ENCODE measurements at places on chromosomes 1 and 21.
A peak's percentile ranks its signal among the peaks of the same experiment; 100 is the strongest.

DNA sequence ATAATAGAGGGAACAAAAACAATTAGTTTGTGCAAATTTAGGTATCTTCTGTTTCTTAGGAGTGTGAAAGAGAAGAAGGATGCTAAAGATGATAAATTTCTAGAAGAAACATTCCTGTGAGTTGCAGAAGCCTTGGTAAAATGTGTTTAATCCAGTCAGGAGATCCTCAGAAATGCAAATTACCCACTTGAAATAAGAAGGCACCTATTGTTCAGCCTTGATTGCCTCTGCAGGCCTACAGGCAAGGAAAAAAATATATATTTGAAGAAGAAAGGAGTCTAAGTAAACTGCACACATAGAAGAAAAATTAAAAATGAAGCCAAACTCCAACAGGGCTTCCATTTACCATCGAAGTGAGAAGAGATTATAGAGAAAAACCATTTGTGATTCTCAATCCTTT is 51.0 kb upstream of the LHX8 start:
- DNase-seq, result no peak

DNA sequence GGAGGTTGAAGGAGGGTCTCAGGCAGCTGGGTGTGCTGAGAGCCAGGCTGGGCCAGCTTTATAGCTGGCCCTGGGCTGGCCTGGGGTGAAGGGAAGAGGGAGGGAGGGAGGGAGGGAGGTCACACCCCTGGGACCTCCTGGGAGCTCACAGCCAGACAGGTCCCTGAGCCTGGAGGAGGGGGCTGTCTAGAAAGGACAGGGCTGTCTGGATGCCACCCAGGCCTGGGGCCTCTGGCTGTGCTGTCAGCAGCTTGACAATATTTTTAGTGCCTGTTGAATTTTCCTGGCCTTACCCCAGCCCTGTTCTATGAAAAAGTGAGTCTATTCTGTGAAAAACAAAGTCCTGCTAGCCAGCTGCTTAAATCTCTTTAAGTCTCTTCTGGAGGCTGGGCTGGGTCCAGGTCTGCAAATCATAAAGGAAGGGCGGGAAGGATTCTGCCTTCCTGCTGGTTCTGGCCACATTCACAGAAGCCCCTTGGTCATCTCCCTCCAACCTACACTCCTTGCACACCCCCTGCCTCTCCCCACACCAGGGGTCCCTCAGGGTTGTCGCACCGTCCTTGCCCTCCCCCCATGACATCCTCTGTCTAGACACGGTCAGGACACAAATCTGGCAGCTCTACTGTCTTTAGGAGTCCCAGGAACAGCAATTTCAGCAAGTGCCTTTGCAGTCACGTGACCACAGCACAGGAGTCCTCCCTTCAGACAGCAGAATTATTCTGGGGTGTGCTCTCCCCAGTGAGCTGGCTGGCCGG is at the start of gene LEFTY2:
Gene LEFTY2, minus strand, starts transcription at position 34 of the 755 bp plus-strand sequence. CDS start 80 bp downstream, outside the sequence.
- no peak for DNase-seq

DNA sequence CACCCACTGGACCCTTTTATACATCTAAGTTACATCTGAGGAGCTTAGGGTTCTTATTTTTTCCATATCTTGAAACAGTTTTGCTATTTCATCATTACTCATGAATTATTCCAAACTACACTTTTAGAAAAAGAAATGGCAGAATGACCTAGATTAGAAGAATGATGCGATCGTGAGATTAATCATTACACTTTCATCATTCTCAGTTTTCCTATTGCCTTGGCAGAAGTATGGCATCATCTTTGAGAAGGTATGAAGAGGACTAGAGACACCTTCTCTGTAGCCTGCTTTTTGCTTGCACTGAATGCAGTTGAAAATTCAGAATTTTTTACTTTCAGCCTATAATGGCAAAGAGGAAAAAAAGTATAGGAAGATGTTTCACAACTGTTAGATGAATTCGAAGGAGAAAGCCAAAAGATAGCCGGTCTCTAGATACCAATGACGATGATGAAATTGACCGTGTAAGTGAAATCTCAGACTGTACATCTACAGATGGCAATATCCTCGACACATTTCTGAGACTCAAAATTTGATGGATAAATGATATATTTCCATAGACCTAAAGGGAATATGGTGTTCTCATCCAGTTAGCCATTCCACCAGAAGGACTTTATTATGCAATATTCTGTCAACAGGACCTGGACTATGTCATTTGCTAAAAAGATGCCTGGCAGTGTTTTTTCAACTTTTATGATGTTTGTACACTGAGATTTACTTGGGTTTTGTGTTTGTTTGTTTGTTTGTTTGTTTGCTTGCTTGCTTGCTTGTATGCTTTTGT is 191.8 kb downstream of the TOMM20 start:
- DNase-seq, result no peak

GRCh38 chr1:2345297-2346075 is 45.9 kb downstream of the MORN1 start:
- no peak for DNase-seq

DNA sequence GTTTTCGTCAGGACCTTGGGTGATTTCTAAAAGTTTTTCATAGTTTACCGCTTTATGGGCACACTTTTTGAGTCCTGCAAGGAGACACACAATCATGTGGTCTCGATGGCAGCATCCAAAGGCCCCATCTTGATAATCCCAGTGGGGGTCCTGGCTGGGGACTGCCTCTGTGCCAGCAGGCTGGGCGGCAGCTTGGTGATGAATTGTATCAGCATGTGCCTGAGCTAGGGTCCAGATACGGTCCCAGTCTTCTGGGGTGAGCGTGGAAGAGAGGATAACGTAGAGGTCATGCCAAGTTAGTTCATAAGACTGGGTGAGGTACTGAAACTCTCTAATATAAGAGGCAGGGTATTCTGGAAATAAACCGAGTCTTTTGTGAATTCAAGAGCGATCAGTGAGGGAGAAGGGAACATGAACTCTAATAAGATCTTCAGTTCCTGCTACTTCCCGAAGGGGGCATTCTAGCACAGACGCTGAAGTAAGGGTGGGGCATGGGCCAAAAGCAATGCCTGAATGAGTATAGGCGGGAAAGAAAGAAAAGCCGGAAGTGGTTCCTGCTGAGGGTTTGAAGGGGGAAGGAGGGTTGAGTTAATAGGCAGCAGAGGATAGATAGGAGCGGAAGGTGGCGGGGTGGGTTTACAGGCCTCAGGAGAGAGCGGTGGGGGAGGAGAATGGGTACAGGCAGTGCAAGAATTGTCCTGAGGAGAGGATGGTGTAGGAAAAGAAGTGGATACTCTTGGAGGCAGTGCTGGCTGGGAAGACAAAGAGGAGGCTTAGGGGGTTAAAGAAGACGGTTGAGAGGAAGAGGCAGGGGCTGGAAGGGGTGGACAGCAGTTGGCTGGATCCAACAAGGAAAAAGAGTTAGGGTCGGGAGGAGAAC is 1.6 kb downstream of the ERVH48-1 start:
- peak; percentile 63 for DNase-seq

- DNase-seq, result no peak
Observed at GRCh38 chr1:68301471-68302001, 69.2 kb upstream of the WLS start.

DNA sequence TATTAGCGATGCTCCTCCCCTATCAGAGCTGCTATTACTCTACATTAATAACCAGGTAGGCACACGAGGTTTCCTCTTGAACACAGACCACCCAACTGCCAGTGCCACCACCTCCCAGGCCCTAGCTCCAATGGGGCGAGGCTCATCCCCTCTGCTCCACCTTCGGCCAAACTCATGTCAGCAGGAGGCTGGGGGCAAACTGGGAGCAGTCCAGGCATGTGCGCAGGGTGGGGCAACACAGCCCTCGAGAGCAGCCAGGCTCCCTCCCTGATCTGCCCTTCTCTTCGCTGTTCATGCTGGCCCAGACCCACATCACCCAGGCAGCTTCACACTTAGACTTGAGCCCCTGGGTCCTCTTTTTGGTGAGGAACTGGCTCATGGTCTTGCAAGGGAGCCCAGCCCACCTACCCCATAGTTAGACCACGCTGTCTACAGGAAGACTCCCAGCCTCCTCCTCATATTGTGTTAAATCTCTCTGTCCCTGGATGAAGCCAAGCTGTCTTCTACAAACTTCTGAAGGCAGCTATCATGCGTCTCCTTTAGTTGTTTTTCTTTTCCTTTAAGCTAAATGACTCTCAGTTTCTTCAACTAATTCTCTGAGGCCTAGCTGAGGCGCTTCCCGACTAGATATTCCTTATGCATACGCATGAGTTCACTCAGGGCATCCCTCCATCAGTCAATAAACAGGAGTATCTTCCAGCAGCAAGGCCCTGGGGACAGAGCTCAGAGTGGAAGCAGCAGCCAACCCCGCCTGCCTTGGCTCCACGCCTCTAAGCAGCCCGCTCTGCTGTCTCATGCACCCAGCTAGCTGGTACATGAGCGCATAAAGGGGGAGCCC is 12.0 kb downstream of the TMEM9 start:
- peak; percentile 10 for DNase-seq

- DNase-seq, result no peak
Observed at GRCh38 chr21:44765231-44766013, 36.2 kb downstream of the UBE2G2 start.

DNA sequence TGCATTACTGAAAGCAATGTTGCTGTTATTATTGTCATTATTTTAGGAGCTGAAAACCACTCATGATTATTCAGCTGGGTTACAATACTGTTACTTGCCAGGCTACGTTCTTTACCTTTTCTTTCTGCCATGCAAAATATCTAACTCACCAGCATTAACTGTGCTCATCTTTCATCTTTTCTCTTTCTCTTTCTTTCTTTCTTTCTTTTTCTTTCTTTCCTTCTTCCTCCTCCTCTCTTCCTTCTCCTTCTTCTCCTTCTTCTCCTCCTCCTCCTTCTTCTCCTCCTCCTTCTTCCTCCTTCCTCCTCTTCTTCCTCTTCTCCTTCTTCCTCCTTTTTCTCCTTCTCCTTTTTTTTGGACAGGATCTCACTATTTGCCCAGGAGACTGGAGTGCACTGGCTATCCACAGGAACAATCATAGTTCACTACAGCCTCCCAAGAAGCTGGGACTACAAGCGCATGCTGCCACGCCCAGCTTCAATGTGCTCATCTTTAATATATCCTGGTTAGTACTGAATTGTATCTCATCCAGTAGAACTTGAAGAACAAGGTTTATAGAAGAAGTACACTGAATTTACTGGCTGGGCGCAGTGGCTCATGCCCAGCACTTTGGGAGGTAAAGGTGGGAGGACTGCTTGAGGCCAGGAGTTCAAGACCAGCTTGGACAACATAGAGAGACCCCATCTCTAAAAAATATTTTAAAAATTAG is 6.9 kb upstream of the ZMYM4 start:
- no peak for DNase-seq
